Mesothelial cell of epicardium (in vitro differentiated cells): ENCODE measurements at places on chromosomes 11 and 22. TPM values are rescaled to one million over a fixed set of nuclear protein-coding genes. Genes with fewer than 3 reads are reported as not detected.

DNA sequence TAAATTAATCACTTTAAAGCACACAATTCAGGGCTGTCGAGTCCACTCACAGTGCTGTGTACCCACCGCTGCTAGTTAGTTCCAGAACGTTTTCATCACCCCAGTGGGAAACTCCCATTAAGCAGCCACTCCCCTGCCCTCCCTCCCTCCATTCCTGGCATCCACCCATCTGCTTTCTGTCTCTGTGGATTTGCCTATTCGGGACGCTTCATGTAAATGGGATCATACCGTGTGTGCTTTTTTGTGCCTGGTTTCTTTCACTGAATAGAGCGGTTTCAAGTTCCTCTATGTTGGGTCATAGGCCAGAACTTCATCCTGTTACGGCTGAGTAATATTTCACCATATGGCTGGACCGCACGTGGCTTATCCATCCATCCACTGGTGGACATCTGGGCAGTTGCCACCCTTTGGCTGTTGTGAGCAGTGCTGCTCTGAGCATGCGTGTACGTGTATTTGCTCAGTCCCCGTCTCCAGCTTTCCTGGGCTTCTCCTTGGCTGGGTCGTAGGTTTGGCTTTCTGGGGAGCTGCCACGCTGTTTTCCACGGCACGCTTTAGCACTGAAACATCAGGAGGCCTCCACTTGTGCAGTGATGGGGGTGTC is 30.1 kb downstream of the ARHGAP8 start:
- DNase-seq: no peak

DNA sequence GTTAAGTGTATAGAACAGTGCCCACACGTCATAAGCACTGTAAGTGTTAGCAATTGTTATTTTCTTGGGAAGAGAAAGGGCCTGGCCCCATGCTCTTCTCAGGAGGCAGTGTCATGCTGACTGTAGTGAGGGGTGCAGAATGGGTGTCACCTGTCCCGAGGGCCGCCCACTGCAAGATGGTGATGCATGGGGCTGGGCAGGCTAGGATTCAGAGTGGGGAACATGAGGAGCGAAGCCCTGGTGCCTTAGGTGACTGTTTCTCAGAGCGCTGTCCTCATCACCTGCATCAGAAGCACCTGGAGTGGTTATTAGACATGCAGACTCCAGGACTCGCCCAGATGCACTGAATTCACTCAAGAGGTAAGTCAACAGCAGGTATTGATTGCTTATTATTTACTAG is 101.0 kb upstream of the PARVA start:
- no peak for DNase-seq

DNA sequence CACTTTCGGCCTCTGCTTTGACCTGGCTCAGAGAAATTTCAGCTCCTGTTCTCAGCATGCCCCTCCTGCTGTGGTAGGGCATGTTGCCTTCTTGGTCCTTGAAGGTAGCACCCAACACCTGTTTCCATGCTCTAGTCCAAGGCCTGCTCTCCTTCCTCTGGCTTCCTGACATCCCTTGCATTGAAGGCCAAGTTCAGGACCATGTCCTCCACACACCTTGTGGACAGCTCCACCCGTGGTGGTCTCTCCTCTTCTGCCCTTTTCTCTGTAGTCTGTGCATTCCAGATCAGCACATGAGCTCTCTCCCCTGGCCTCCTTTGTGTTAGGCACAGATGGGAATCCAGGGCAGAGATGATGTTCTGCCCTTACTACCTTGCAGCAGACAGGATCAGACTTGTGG is 225.3 kb downstream of the ADAMTS15 start:
- DNase-seq: no peak

- no peak for DNase-seq
Measured at GRCh38 chr11:112042961-112043304, 17.7 kb downstream of the DLAT start.

- no peak for DNase-seq
Measured at GRCh38 chr11:124899383-124900145, 1.9 kb upstream of the ROBO4 start.

- DNase-seq: no peak
Measured at GRCh38 chr11:34140149-34140548, 34.7 kb downstream of the NAT10 start.

DNA sequence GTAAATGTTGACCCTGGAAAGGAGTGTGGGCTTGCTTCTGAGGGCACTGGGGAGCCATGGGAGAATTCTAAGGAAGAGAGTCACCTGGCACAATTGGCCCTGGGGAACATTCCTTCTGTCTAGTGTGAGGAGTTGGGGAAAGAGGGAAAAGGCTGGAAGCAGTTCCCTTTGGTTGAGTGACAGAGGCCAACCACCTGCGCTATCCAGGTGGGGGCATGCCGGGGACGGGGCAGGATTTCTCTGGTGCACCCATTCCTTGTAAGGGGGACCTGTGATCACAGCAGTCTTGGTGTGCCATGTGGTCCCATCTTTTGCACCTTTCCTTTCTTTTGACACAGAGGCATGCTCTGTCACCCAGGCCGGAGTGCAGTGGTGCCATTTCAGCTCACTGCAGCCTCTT is 92.1 kb upstream of the GRK3 start:
- no peak for DNase-seq

- DNase-seq: no peak
Measured at GRCh38 chr11:24267014-24267413, 229.8 kb upstream of the LUZP2 start.

GRCh38 chr11:104690241-104690640 is 208.0 kb downstream of the CASP12 start:
- DNase-seq: no peak

DNA sequence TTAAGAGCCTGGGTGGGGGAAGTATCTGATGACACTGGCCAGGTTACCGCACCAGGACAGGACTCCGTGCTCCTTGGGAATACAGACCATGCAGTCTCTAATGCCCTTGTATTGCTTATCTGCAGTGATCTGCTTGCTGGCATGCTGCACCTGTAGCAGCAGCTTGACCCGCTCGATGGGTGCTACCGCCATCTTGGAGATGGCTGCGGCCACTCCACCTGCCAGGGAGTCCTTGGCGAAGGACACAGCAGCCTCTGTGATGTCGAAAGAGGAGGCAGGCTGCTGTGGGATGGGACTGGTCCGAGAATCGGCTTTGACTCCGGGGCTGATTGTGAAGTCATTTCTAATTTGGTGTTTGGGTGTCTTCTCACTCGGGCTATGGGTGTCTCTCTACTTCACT is 3.1 kb downstream of the WBP2NL start:
- DNase-seq: no peak

F2 gene
- total RNA-seq: 0.18 TPM in 1 of 3 replicates, not detected in the others

CCDC88B gene
- 10.1 to 12.0 TPM (median 11.5 TPM) in 3 replicates for total RNA-seq

PGR gene
- total RNA-seq: 0.02 to 0.29 TPM in 2 of 3 replicates, not detected in the other
